ENCODE measurements at places on chromosomes 13 and 19.

DNA sequence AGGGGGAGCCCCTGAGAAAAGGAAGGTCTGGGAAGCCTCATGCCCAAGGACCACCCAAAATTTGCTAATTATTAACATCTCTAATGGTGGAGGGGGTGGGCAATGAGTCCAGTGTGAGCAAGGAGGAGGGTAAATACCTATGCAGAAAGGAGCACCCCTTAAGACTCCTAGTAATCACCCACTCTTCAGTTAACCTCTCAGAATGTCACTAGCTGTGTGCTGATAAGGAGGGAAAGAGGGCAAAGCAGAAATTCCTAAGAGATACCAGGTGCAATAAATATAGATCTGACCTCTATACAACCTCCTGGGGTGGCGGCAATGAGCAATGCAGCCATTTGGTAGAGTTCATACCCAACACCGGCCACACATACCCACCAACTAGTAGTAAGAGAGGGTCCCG is 12.7 kb upstream of the DPY19L3 start:
- no peak for DNase-seq

GRCh38 chr19:54425382-54425723 is 10.1 kb downstream of the TTYH1 start:
- no peak for DNase-seq

DNA sequence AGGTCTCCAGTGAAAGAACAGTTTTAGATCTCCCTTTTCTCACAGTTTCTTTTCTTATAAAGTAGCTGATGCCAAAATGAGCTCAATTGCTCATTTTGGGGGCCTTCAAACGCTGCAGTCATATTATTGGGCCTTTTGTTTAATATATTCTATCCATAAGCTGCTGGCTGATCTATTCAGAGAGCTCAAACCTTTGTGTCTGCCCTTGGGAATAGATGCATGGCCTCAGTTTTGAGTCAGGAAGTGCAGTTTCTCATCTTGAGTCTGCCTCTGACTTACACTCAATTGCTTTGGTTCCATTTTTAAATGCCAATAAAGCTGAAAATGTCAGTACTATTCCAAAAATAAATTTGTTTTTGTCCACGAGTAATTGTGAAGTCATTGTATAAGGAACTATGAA is 468.9 kb downstream of the KLF12 start:
- DNase-seq: no peak

DNA sequence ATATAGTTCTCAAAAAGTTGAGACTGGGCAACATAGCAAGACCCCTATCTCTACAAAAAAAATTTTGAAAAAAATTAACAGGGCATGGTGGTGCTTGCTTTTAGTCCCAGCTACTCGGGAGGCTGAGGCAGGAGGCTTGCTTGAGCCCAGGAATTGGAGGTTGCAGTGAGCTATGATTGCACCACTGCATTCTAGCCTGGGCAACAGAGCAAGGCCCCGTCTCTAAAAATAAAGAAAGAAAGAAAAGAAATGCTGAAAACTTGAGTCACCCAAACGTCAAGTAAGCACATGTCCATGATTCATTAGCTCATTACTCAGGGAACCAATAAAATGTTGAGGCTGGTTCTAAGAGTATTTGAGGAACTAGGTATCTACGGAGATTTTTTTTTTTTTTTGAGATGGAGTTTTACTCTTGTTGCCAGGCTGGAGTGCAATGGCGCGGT is 33.9 kb upstream of the SEMA6B start:
- peak; percentile 35 for DNase-seq

DNA sequence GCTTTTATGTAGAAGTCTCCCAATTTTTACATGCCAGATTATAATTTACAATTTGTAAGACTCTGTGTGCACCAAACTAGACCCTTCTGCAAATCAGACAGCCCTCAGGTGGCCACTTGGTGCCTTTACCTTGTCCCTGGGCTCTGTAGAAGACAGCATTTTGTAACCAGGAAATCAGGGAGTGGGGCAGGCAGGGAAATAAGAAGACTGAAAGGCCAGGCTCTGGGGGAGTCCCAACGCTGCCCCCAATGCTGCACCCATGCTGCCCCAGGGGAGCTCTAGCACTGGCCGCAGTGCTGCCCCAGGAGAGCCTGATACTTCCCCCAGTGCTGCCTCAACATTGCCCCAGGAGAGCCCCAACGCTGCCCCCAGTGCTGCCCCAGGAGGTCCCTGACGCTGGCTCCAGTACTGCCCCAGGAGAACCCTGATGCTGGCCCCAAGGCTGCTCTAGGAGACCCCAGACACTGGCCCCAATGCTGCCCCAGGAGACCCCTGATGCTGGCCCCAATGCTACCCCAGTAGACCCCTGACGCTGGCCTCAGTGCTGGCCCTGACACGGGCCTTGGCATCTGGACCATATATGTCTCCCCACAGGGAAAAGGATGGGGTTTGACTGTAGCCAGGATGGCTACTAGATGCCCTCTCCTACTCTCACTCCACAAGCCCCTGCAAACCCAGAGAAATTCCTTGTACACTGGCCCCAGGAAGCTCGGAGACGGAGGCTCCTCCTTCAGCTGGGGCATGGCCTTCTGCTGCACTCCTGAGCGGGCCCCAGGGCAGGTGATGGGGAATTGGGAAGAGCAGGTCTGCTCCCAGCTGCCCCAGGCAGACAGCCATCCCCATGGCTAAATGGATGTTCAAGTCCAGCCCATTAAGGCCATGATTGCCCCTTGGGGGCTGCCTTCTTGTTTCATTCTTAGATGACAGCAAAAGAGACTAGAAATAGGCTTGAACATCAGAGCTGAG is 23.6 kb downstream of the VSTM2B start:
- DNase-seq: no peak

DNA sequence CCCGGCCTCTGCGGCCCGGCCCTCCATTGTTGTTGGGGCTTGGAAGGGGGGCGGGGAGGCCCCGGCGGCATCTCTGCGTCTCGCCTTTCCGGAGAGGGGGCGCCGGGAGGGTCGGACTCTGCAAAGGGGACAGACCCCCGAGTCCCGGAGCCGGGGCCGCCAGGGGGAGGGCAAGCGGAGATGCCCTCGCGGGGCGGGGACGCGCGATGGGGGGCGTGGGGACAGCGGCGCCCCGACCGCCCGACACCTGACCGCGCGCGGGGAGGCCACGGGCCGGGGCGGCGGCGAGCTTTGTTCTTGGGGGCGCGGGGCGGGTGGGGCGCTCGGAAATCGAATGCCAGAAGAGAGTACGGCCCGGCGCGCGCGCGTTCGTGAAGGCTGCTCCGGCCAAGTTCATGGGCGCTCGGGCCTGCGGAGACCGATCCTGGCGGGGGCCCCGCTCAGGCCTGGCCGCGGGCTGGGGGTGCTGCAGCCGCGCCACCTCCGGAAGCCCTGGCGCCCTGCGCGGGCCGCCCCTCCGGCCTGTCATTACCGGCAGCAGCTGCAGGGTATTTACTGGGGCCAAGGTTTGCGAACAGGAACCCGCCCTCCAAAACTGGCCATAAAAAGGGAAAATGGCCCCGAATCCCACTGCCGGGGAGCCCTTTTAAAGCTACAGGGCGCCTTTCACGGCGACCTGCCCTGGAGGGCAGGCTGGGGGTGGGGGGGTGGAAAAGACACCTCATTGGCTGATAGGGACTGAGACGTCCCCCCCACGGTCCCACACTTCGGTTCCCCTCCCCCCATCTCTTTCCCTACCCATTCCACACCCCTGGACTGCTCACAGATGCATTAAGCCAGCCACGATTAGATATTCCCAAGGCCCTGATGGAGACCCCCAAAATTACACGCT is 11.1 kb upstream of the NANOS3 start:
- no peak for DNase-seq
